ENCODE measurements at places on chromosomes 5 and 9. TPM values are rescaled to one million over a fixed set of nuclear protein-coding genes. Genes with fewer than 3 reads are reported as not detected.

Gene MYOT
- not detected for total RNA-seq

Gene SLC36A2
- not detected for total RNA-seq

DNA sequence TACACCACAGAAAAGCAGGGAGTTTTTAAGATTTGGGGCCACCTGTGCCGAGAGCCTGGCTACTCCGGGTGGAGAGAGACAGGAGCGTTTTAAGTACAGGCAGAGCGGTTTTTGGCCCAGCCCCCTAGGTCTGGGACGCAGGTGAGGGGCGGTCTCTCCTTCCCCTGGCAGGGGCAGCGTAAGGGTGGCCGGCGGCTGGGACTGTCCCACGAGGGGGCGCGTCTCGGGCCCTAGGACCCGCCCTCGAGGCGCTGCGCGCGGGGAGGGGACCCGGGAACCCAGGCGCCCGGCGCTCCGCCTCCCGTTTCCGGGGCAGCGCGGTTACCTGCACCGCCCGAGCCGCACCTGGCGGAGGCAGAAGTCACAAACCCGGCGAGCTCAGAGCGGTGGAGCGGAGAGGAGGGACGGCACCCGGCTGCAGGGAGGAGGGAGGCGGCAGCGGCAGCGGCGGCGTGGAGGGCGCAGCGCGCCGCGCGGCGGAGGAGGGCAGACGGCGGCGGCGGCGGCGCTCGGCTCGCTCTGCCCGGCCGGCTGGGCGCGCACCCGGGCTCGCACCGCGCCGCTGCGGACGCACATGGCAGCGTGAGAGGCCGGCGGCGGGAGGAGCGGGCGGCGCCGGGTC lies at the start of gene WWC1:
Gene WWC1 (plus strand): TSS at position 304 of the 622 bp plus-strand sequence. CDS start 508 bp downstream, outside the sequence.
- peaks cover 3% of the 10 kb centered on the region for H3K4me1 ChIP-seq
- H3K27me3 ChIP-seq, result peaks cover 8% of the 10 kb centered on the region
- no peak within 1 kb of the TSS for H3K27ac ChIP-seq
- no peaks in the 10 kb centered on the region for H3K36me3 ChIP-seq
- peak within 1 kb of the TSS; percentile 4 for H3K4me3 ChIP-seq
- no peak for DNase-seq

- H3K27me3 ChIP-seq, result no peaks in the 10 kb centered on the region
- H3K4me3 ChIP-seq, result no peak overlapping the region
- no peak overlapping the region for H3K27ac ChIP-seq
- no peaks in the 10 kb centered on the region for H3K36me3 ChIP-seq
These were observed 127.8 kb downstream of the GABBR2 start for GRCh38 chr9:98580956-98581355.

- no peaks in the 10 kb centered on the region for H3K36me3 ChIP-seq
- H3K27me3 ChIP-seq, result no peaks in the 10 kb centered on the region
- H3K4me1 ChIP-seq, result no peaks in the 10 kb centered on the region
- H3K4me3 ChIP-seq, result no peak overlapping the region
These were observed 543.2 kb upstream of the SGCD start for GRCh38 chr5:155783791-155784190.

DNA sequence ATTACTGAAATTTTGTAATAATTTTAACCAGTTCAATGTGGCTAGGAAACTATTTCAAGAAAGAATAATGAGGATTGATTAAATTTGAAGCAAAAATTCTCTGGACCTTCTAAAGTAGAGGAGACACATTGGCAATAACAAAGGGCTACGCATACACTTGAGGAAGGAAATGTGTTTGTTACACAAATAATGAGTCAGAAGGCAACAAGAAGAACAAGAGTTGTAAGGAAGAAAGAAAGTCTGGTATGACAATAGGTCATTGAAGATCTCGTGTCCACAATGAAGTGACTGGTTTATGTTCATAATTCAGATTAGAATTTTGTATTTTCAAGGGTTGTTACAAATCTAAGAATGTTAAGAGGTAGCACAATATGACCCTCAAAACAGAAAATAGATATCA lies 25.8 kb downstream of the ST8SIA4 start:
- peak; percentile 87 for DNase-seq
- no peaks in the 10 kb centered on the region for H3K36me3 ChIP-seq
- no peak overlapping the region for H3K4me3 ChIP-seq

Gene PCDHGB6
- 4.8 TPM for total RNA-seq

- peaks cover 13% of the 10 kb centered on the region for H3K4me1 ChIP-seq
- peak overlapping the region; percentile 24 for H3K27ac ChIP-seq
- no peak overlapping the region for H3K4me3 ChIP-seq
- no peaks in the 10 kb centered on the region for H3K27me3 ChIP-seq
- DNase-seq, result no peak
- peaks cover 40% of the 10 kb centered on the region for H3K36me3 ChIP-seq
These were observed 40.0 kb downstream of the LARP1 start for GRCh38 chr5:154795235-154795596.

Gene WDR31
- total RNA-seq, result 0.62 TPM

Gene CAPSL
- not detected for total RNA-seq

- H3K27me3 ChIP-seq, result no peaks in the 10 kb centered on the region
- no peaks in the 10 kb centered on the region for H3K36me3 ChIP-seq
- no peak overlapping the region for H3K27ac ChIP-seq
- no peaks in the 10 kb centered on the region for H3K4me1 ChIP-seq
- no peak overlapping the region for H3K4me3 ChIP-seq
These were observed 202.4 kb downstream of the SLIT3 start for GRCh38 chr5:169098331-169099121.

DNA sequence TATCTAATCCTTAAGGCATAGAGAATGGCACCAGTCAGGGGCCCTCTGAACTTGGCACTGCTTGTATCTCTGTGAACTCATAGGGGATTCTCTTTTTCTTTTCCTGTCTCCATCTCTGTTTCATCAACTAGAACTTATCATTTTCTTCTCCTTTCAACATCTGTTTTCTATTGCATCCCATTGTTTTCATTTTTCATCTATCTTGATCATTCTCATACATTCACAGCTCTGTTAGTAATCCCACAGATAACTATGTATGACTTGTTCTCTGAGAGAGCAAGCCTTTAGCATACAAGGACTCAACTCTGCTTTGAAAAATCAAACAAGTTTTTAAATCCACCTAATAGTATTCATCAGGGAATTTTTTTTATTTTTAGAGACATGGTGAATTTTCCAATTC lies 264.3 kb downstream of the ARRDC3 start:
- peaks cover 10% of the 10 kb centered on the region for H3K4me1 ChIP-seq
- no peaks in the 10 kb centered on the region for H3K27me3 ChIP-seq
- H3K27ac ChIP-seq, result no peak overlapping the region
- H3K4me3 ChIP-seq, result no peak overlapping the region

DNA sequence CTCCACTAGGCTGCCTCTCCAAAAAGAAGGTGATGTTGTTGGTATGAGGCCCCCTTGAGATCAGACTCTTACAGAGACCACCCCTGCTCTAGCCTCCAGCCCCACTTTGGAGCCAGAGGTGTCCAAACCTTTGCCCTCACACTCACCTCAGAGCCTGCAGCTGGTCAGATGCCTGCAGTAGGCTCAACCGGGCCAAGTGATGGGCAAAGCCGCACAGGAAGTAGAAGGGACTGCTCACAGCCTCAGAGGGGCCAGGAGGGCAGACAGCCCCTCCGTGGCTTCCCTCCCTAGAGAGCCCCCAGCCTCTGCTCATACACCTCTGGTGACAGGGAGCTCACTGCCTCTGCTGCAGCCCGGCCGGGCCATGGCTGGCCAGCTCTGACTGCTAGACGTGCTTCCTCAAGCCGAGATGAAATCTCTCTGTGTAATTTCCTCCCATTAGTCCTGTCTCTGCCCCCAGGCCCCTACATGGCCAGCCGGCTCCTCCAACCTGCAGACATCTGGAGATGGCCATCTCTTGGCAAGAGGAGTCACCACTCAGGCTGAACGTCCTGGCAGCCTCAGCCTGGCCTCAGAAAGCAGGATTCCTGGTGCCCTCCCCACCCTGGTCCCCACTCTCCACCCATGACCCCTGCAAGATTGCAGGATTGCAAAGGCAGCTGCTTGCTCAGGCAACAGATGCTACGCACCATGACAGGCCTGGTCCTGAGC lies 7.3 kb upstream of the TCF7 start:
- H3K27ac ChIP-seq, result no peak overlapping the region
- no peak for DNase-seq
- H3K36me3 ChIP-seq, result no peaks in the 10 kb centered on the region
- H3K27me3 ChIP-seq, result peaks cover 3% of the 10 kb centered on the region
- H3K4me3 ChIP-seq, result no peak overlapping the region
- no peaks in the 10 kb centered on the region for H3K4me1 ChIP-seq

Gene PCDHA7
- not detected for total RNA-seq

Gene SPATA9
- not detected for total RNA-seq

Gene PRELID2
- 14.9 TPM for total RNA-seq

GRCh38 chr5:154647114-154647760 lies 107.9 kb upstream of the LARP1 start:
- no peaks in the 10 kb centered on the region for H3K36me3 ChIP-seq
- H3K27ac ChIP-seq, result no peak overlapping the region
- H3K27me3 ChIP-seq, result no peaks in the 10 kb centered on the region
- peak overlapping the region; percentile 9 for H3K4me3 ChIP-seq
- peaks cover 6% of the 10 kb centered on the region for H3K4me1 ChIP-seq

Gene SCGB3A2
- total RNA-seq, result not detected

GRCh38 chr5:130532786-130533185 lies 628.5 kb downstream of the CHSY3 start:
- H3K27me3 ChIP-seq, result no peaks in the 10 kb centered on the region
- no peak for DNase-seq
- H3K36me3 ChIP-seq, result no peaks in the 10 kb centered on the region
- H3K4me1 ChIP-seq, result no peaks in the 10 kb centered on the region

GRCh38 chr5:157459715-157460599 lies at the start of gene NIPAL4:
Gene NIPAL4, plus strand, starts transcription at chr5:157460213. Its CDS starts 108 bp downstream, at chr5:157460321.
- peaks cover 22% of the 10 kb centered on the region for H3K27me3 ChIP-seq
- DNase-seq, result no peak
- H3K36me3 ChIP-seq, result no peaks in the 10 kb centered on the region
- H3K4me3 ChIP-seq, result peak within 1 kb of the TSS; percentile 13

Gene GPR151
- total RNA-seq, result not detected

DNA sequence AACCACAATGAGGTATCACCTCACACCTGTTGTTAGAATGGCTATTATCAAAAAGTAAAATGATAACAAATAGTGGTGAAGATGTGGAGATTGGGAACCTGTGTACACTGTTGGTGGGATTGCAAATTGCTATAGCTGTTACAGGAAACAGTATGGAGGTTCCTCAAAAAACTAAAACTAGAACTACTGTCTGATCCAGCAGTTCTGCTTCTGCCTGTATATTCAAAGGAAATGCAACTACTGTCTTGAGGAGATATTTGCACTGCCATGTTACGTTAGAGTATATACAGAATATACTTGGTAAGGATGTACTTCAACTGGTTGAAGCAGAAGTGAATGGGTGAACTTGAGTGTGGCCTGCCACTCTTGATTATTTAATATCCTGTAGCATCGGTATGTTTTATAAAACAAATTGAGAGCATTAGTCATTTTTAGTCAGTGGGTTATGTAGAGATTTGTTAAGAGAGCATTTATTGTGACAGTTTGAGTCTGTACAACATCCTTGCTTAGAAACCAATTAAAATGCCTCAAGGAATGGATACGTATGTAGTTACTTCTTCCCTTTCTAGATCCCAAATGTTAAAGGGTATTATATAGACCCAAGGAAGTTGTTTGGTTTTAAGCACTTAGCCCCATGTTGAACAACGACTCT lies 37.5 kb downstream of the ZCCHC7 start:
- no peaks in the 10 kb centered on the region for H3K36me3 ChIP-seq
- H3K27me3 ChIP-seq, result no peaks in the 10 kb centered on the region
- H3K27ac ChIP-seq, result no peak overlapping the region

Gene CER1
- total RNA-seq, result not detected

DNA sequence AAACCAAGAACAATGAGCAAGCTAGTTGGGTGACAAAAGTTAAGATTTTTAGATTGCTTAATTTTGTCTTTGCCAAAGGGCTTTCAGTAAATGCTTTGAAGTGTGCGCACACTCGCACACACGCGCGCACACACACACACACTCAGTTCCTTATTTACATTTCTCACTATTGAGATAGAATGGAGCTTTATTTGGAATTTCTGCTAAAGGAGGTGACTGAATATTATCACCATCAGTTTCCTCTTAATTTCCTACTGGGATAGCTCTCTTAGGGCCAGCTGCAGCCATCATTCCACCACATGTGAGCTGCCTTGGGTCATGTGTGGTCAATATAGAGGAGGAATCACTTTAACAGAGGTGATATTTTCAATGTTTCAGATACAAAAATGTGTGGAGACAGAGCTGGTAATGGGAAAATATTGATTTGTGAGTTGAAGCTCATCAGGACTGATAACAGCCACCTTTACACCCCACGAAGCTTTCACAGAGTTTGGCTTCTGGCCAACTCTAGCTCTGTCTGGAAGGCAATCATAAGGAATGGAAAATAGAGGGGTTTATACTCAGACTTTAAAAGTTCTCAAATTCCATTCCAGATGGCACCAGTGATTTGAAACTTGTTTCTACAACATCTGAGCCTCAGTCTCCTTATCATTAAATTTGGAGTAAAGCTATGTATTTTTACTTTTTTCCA lies 99.9 kb downstream of the MACIR start:
- H3K27ac ChIP-seq, result peak overlapping the region; percentile 73
- H3K36me3 ChIP-seq, result no peaks in the 10 kb centered on the region
- H3K27me3 ChIP-seq, result no peaks in the 10 kb centered on the region
- DNase-seq, result peak; percentile 65

Gene PCDHB1
- not detected for total RNA-seq

DNA sequence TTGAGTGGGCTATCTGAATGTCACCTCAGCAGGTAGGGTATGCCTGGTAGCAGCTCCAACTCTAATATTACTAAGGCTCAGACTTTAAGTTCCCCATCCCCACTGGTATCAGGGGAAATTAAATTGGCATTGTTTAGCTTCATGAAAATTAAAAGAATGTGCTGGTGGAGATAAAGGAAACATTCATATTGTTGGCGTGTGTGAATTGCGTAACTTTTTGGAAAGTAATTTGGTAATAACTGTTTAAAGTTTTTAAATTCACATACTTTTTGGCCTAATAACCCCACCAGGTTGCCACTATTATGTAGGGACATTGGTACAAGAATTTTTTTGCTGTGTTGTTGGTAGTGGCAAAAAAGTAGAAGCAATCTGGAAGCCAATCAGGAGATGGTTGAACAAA lies 29.4 kb downstream of the TNPO1 start:
- peaks cover 55% of the 10 kb centered on the region for H3K4me1 ChIP-seq
- H3K27ac ChIP-seq, result peak overlapping the region; percentile 22
- H3K27me3 ChIP-seq, result no peaks in the 10 kb centered on the region
- no peak for DNase-seq

DNA sequence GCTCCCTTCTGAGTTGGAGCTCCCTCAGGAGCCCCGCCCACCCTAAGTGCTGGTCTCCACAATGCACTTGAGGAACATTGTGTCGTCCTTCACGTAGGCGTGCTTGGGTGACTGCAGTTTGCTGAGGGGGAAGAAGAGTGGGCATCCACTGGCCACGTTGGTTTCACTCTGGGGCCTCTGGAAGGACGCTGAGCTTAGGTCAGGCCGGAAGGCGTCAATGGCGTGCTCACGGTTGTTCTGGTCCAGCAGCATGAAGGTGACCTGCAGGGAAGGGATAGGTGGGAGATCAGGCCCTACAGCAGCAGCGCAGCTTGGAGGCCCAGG lies 21.7 kb downstream of the TRAF1 start:
- no peaks in the 10 kb centered on the region for H3K36me3 ChIP-seq
- no peak for DNase-seq
- no peak overlapping the region for H3K4me3 ChIP-seq
- H3K4me1 ChIP-seq, result peaks cover 2% of the 10 kb centered on the region

- no peak for DNase-seq
- H3K4me1 ChIP-seq, result no peaks in the 10 kb centered on the region
- no peak overlapping the region for H3K4me3 ChIP-seq
These were observed 27.9 kb upstream of the CDKN2B start for GRCh38 chr9:22036866-22037626.
